ENCODE measurements at places on chromosomes 2 and 18.

GRCh38 chr2:14567561-14567960 is 65.0 kb upstream of the LRATD1 start:
- DNase-seq: no peak

DNA sequence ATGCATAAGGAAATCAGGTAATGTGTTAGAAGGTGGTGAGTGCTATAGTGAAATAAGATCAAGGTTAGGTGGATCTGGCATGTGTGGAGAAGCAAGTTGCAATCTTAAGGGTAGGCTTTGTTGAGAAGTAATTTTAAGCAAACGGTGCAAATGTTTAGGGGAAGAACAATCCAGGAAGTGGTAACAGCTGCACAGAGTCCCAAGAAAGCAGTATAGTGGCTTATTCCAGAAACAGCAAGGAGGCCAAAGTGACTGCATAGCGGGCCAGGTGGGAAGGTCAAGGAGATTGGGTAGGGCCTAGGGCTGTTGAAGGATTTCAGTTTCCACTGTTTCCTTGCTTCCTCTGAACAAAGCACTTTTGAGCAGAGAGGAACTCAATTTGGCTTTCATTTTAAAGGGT is 30.0 kb upstream of the RAB1A start:
- DNase-seq: no peak

DNA sequence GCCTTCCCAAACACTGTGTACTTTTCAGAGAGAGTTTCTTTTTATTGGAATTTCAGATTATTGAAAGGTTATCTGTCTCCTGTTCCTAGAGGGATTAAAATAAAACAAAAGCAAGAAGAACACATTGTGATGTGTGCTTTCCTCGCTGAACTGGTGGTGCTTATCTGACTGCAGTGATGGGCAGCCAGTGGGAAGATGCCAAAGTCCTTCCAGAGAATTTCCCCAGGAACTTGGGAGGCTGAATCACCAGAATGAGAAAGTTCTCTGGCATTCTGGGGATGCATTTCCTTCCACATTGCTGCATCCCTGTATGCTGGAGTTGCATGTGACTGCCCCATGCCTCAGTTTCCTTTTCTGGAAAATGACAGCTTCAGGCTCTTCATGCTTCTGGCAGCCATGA is 53.9 kb upstream of the SEC11C start:
- DNase-seq: no peak

DNA sequence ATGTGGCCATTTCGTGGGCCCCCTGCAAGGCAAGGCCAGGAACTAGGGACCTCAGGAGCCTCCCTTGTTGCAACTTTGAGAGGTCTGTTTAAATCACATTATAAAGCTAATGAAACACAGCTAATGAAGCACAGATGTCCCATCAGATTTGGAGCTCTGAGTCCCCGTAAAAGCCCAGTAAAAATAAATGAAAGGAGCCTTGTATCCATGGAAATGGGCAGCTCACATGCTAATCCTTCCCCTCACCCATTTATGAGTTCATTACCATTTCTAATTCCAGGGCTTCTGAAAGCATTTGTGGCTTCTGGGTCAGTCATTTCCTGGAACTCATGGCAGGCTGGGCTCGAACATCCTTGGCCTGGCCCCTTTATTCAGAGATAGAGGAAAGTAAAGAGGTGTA is 274.8 kb downstream of the SS18 start:
- DNase-seq: peak; percentile 67

DNA sequence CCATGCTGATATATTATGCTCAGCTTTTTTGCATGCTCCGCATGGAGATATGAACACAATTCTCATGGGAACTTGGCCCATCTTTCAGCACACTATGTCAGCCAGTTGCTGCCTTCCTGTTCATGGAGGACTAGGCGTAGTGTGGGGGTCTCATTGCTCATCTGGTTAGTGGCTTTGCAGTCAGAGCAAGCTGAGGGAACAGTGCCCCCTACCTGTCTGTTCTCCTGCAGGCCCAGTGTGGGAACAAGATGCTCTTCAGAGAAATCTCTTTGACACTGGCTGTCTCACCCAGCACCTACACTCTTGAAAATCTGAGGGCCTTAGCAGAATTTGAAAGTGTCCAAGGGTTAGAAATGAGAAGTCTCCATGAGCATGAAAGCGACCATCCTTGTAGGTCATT is 47.1 kb downstream of the SPTBN1 start:
- peak; percentile 81 for DNase-seq

DNA sequence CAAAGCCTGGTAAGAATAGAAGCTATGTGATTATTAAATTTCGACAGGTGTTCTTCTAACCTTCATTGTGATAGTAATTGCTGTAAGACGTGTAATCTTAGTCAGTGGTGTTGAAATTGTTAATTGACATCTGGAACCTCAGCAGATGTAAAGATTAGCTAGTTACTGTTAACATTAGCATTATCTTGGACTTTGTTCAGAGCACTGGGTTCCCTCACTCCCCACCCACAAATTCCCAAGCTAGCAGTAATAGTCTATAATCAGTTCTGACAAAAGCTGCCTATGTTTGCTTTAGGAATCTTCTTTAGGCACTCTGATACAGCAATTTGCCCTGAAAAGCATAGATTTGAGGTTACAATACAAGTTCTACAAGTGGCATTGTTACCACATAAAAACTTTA is 233.7 kb downstream of the EN1 start:
- DNase-seq: no peak

GRCh38 chr18:31302991-31303390 is 15.0 kb upstream of the DSG1 start:
- DNase-seq: no peak

DNA sequence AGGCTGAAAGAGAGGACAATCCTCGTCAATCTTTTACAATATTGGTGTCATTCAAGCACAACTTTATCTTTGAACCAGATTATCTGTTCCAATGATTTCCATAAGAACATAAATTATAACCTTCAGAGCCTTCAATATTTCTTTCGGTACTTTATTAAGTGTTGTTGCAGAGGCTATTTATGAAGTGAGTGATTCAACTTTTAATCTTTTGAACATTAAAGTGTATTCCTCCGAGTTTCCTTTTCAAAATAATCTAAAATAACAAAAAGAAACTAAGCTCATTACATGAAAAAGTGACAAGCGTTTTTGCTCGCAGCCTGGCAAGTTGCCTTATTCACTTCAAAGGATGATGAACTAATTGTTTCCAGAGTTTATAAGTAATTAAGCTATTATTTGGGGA is 149.0 kb downstream of the MEIS1 start:
- DNase-seq: no peak

- no peak for DNase-seq
Observed at GRCh38 chr2:218371983-218372350, 10.1 kb upstream of the SLC11A1 start.

DNA sequence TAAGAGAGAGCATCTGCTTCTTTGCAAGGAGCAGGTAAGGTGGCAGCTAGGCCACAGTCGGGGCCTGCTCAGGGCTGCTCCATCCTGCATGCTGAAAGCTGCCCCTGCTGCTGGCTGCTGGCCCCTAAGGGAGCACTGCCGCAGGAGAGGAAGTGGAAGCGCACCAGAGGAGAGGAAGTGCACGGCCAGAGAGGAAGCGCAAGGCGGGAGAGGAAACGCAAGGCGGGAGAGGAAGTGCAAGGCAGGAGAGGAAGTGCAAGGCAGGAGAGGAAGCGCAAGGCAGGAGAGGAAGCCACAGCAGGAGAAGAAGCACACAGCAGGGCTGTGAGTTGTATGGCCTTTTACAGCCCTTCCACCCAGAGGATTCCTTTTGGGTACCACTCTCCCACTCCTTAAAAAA is 539.0 kb upstream of the TNP1 start:
- no peak for DNase-seq

DNA sequence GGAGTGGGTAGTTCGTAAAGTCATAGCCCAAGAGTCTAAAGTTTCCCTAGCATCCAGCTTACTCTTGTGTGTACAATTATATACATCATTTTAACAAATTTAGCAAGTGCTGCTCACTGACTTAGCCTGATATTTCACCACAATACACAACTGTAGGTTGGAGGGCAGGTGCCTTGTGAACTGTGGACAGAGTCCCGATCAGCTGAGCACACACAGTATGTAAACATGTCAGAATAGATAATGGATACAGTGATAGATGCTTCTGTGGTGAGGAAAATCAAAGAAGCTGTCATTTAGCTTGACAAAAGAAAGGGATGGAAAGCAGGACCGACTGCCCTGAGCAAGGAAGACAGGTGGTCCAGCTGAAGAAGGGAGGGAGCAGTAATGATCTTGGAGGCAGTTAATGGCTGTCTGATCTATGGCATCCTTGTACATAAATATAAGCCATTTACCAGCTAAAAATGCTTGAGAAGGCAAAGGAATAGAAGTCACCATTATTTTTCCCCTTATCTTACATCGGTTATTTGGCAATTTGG is 372.8 kb upstream of the UBE2E3 start:
- DNase-seq: peak; percentile 54

DNA sequence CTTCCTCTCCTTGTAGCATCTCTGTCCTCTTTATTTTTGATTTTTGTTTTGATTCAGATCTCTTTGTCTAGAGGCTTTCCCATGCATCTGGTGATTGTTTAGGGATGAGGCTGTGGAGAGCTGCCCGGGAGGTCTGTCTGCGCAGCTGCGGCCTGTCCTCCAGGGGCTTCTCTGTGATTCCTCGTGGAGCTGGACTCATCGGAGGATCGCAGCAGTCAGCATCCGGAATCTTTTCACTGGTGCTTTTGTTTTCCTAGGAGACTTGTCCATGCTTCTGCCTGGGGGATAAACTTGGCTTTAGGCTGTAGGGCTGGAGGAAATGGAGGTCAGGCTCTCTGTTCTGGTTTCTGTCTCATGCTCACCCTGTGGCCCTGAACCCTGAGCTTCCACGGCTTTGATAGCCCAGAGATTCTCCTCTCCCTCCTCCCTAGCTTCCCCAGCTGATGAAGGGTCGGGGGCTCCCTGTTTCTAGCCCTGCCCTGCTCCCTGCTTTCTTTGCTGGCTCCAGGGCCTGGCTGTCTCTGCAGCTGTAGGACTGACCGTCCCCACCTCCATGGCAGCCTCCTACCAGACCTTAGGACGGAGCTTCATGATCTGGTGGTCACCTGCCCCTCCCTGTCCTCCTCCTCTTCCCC is 35.5 kb downstream of the ZNF532 start:
- no peak for DNase-seq

DNA sequence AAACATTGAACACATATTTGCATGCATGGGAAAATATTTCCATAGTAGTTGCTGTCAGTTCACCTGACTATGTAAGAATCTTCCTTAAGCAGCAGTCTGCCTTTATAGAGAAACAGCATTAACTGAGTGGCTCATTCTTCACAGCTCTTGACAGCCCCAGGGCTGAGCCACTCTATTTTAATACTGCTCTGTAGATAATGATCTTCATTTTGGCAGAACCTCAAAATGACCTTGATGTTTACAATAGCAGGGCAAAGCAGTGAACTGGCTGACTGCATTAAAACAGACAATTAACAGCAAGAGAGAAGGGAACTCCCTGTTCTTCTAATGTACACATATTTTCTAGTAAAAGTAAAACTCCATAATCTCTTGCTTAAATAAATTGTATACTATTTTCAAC is 580.6 kb upstream of the SOX11 start:
- no peak for DNase-seq

- no peak for DNase-seq
Observed at GRCh38 chr2:233419602-233420391, 65.5 kb downstream of the DGKD start.

DNA sequence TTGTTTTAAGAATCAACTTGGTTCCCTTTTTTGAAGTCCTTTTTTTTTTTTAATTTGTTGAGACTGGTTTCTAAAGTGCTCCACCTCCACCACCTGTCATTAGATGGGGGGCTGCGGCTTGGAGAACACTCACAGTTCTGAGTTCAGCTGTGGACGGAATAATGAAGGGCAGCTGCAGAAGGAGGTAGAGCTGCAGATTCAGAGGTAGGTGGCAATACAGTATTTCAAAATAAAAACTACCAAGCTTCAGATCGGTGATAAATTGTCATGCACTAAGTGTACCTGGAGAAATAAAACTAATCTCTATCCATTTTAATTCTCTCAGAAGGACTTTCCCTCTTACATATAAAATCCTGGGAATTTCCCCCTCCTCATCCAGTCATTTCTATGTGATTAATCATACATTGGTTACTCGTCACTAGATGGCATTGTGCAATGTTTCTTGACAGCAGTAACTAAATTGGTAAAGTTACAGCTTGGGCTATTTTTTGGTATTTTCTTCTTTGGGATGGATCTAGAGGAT is 81.1 kb upstream of the SLC39A10 start:
- DNase-seq: no peak

DNA sequence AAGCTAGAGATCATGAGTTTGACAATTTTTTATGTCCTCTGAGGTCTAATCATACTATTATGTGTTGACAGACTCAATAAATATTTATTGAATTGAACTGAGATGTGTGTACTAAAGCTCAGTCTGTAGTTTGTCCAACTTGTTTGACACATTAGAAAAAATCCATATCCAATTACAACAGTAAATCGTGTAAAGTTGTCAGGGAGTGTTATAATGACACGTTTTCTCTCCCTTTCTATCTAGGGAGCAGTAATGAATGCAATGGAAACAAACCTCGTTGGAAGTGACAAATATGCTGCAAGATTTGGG is 28.4 kb downstream of the ITGA4 start:
- DNase-seq: no peak

DNA sequence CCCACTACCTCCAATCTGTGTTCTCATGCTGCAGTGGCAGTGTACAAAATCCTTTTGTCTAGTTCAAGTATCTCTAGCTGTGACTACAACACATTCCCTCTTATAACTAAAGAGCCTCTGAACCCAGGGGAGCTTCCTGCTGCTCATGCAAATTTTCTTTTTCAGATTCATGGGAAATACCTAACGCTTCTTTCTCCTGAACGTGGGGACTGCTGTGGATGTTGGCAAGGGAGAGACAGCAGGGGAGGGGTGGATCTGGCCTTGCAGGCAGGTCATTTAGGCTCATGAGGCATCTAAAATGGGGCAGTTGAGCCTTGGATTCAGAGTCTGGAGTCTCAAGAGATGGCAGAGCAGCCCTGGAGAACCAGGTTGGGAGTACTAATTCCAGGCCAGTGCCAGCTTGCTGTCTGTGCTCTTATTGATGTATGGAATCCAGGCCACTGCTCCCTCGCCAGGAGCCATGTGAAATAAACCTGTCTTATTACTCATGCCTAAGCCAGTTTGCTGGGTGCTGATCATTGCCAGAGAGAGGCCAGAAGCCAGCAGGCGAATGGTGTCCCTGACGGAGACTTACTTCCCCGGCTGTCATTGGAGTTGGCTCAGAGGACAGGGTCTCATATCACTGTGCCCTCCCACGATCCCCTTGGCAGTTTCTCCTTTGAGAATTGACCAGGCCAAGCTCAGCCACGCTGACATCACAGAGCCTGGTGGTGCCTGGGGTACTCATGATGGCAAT is 29.2 kb upstream of the TNP1 start:
- DNase-seq: no peak
